ENCODE measurements at places on chromosomes 7 and 10.

DNA sequence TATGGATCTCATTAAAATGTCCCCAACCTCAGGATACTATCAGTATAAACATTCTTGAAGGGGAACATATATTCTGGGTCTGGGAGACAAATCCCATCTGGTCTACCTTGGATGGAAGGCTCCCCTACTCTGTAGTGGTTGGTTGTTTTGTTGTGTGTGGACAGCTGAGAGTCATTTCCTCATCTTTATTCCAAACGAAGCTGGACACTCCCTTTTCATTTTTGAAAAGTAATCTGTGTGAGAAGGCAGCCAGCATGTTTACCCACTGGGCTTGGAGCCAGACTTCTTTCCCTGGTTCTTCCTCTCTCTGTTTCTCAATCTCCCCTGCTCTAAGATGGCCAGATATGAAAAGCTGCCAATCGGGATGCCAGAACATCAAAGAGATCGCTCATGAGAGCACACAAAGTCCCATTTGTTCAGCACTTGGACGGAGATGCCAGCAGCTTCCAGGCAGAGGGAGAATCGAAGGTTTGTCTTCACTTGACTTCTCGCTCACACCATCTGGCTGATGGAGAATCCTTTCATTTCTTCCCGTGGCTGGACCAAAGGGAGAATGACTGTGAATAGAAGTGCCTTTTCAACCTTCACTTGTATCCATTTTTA lies 108.1 kb upstream of the AGR3 start:
- DNase-seq = no peak

DNA sequence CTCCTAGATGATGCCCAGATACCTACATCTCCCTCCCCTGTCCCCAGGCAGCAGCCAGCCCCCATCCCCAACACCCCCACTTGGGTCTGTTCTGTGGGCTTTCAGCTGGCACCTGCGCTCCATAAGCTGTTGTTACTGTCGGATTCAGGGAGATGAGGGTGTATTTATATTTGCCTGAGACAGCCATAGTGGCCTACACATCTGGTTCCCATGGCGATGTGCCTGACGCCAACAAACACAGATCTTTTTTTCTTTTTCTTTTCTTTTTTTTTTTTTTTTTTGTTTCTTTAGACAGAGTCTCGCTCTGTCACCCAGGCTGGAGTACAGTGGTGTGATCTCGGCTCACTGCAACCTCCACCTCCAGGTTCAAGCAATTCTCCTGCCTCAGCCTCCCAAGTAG lies 73.1 kb downstream of the CLIP2 start:
- no peak for DNase-seq

- DNase-seq = no peak
Observed at GRCh38 chr10:59852670-59853069, 53.7 kb downstream of the CCDC6 start.

- DNase-seq = peak; percentile 83
Observed at GRCh38 chr7:131859147-131859821, 302.9 kb upstream of the PODXL start.

GRCh38 chr7:131164025-131164925 lies 163.4 kb upstream of the MKLN1 start:
- no peak for DNase-seq

- no peak for DNase-seq
Observed at GRCh38 chr10:51397695-51398094, 301.7 kb downstream of the CSTF2T start.

DNA sequence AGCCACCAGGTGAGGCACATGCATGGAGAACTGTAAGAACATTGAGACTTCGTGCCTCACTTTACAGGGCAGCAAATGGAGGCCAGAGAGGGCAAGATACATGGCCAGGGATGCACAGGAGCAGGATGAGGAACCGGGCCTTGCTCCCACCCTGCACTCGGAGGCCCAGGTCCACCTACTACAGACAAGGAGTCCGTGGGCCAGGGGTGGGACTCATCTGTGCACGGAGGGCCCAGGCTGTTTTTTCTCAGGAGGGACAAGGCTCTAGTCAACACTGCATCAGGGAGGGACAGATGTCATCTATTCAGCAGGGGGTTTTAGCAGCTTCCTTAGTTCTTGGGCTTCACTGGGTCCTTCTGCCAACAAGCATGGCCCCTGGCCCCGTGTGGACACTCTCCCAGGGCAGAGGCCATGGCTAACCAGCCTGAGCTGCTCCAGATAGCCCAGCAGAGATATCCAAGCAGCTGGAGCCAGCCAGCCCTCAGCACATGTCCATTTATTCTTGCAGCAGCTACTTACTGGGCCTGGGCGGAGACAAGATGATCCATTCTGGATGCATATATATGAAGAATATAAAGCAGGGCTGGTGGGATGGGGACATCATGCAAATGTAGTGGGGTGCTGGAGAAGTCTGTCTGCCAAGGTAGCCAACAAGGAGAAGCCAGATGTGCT lies 134.5 kb upstream of the RET start:
- no peak for DNase-seq

DNA sequence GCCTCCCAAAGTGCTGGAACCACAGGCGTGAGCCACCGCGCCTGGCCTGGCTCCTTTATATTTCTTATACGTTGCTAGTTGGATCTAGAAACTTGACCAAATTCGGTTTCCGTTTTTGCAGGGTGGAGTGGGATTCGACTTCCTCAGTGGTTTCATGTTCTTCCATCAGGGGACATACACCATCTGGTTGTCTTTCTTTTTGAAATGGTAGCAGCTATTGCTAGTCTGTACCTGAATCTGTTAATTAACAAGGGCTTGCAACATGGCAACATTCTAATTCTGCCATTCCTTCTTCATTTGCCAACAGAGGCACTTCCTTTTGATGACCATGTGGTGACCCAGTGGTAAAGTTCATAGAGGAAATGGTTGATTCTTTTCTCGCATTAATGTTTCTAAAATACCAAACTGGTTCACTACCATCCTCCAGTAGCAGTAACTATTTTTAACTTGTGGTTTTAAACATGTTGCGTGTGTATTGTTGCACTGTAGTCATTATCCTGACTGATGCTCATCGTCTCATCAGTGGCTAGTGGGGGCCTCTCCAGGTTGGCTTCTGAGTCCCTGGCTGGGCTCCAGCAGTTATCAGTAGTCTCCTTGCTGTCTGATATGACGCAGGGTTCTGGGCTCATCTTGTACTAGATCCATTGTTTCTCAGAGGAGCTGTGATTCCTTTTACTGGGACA lies 159.2 kb downstream of the RGS10 start:
- DNase-seq = no peak

GRCh38 chr10:133067149-133068105 lies 20.3 kb upstream of the ADGRA1 start:
- DNase-seq = no peak

GRCh38 chr10:75143353-75143752 lies 31.9 kb downstream of the SAMD8 start:
- no peak for DNase-seq

- no peak for DNase-seq
Observed at GRCh38 chr7:155312633-155313032, 15.0 kb downstream of the INSIG1 start.

GRCh38 chr7:27192546-27193334 lies 7.2 kb downstream of the HOXA13 start:
- peak; percentile 77 for DNase-seq

DNA sequence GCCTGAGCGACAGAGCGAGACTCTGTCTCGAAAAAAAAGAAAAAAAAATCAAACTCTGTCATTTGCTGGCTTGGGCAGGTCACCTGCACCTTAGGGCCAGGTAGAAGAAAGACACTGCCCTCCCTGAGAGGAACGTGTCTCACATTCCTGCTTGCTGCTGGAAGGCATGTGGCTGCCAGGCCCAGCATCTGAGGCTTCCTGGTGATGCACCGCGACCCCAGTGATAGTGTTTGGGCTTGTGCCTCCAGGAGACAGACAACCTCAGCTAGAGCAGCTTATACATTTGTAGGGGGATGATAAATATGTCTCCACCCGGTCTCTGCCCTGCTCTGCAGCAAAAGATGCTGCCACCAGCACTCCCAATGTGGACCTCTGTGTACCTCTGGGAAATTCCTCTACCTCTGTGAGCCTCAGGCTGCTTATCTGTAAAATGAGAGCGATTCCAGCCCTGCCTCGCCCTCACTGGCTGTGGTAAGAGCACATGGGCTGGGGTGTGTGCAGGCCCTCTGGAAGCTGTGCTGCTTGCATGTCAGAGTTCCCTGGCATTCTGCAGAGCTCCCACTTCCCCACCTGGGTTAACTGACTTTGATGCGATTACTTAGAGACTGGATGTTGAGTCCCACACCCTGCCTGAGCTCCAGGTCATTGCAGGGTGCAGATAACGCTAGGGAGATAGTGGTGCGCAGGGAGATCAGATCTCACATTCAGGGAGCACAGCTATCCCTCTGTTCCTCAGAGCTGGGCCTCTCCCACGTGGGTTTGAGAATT lies 19.9 kb downstream of the SLC29A3 start:
- DNase-seq = no peak

- no peak for DNase-seq
Observed at GRCh38 chr7:11742496-11742895, 89.5 kb downstream of the THSD7A start.

DNA sequence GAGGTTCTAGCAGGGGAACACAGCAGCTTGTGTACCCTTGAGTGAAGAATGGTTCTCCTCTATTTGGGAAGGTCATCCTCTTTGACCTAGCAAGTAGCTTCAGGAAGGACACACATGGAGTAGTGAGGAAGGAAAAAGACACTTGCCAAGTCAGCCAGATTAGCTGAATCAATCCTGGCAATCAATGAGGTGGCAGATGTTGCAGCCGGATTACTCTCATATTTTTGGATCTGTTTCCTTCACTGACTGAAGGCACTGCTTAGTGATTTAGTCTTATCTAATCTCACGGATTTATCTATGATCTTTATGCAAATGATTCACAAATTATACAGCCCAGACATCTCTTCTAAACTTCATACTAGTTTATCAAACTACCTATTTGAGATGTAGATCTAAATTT lies 218.8 kb downstream of the GPR158 start:
- no peak for DNase-seq
